ENCODE measurements at places on chromosomes 3 and 15.

GRCh38 chr15:42737529-42738328 lies 801 bp upstream of the CDAN1 start:
- no peak for DNase-seq

DNA sequence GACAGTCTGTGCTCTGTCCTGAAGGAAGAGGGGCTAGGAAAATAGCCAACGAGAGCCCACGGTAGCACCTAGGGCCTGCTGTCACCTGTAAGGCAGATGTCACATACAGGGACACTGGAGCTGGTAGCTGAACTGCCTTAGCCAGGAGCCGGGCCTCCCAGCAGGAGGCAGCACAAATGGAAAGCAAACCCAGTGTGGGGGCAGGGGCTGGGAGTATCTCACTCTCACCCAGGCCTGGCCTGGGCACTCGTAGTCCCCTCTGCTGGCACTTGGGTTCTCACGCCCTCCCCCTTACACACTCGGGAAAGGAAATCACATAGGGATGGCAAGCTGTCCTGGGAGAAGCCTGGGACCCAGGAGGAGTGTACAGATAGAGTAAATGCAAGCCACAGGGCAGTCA lies 173.1 kb upstream of the CHRNA7 start:
- no peak for DNase-seq

- DNase-seq, result no peak
Measured at GRCh38 chr15:35312344-35312743, 227.2 kb upstream of the NANOGP8 start.

GRCh38 chr3:172334671-172335207 lies 113.5 kb downstream of the GHSR start:
- DNase-seq, result no peak

- no peak for DNase-seq
Measured at GRCh38 chr3:52484680-52485461, 10.3 kb upstream of the STAB1 start.

DNA sequence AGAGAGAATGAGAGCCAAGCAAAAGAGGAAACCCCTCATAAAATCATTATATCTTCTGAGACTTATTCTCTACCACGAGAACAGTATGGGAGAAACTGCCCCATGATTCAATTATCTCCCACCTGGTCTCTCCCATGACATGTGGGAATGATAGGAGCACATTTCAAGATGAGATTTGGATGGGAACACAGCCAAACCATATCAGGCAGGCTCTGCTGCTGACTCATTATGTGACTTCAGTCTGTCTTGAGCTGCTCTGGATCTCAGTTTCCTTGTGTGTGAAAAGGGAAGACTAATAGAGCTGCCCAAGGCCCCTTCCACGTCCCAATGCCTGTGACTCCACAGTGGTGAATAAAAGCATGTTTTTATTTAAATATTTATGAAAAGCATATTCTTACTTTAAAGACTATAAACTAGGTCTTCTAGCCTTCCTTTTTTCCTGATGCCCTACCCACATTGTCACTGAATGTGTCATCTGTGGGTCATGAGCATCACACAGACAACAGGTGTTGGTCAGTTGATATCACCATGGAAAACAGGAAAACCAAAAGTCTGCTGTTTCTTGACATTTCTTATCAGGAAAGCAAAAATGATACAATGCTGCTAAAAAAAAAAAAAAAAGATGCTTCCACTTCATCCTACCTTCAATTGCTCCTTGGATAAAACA lies 96.0 kb upstream of the PPP2R3A start:
- no peak for DNase-seq

- DNase-seq, result no peak
Measured at GRCh38 chr3:37628711-37629301, 232.9 kb upstream of the CTDSPL start.

- no peak for DNase-seq
Measured at GRCh38 chr3:11288786-11289637, 16.8 kb downstream of the ATG7 start.

- no peak for DNase-seq
Measured at GRCh38 chr3:81463781-81464180, 297.7 kb downstream of the GBE1 start.

GRCh38 chr3:117234331-117234730 lies 524.8 kb downstream of the TUSC7 start:
- DNase-seq, result no peak

- DNase-seq, result no peak
Measured at GRCh38 chr3:179842061-179842460, 189.2 kb downstream of the USP13 start.

Measured in stimulated activated CD8-positive, alpha-beta memory T cell treated with anti-CD3 and anti-CD28 coated beads, Interleukin-2, amount 100 ng/mL, for 1 hour (primary cell).